Thoracic aorta endothelial cell (primary cell): ENCODE measurements at places on chromosomes 2 and 18. TPM values are rescaled to one million over a fixed set of nuclear protein-coding genes. Genes with fewer than 3 reads are reported as not detected.

Gene KIF5C
- under 0.01 and 0.14 TPM in 2 replicates for total RNA-seq

Gene CHRND
- not detected in 2 replicates for total RNA-seq

Gene RAX
- not detected in 2 replicates for total RNA-seq

Gene SERPINB13
- total RNA-seq: 0.13 TPM in 1 of 2 replicates, not detected in the other

Gene AGXT
- not detected in 2 replicates for total RNA-seq

Gene M1AP
- not detected in 2 replicates for total RNA-seq

Gene GAD1
- 0.14 and 0.66 TPM in 2 replicates for total RNA-seq

Gene TUBB8B
- not detected in 2 replicates for total RNA-seq

Gene COL6A3
- 0.72 and 1.7 TPM in 2 replicates for total RNA-seq

Gene GPAT2
- total RNA-seq: 6.5 and 7.4 TPM in 2 replicates

Gene MAPK4
- total RNA-seq: not detected in 2 replicates

Gene IL36B
- not detected in 2 replicates for total RNA-seq

Gene DPYSL5
- total RNA-seq: not detected in 2 replicates

Gene RASGRP3
- 35.7 and 42.4 TPM in 2 replicates for total RNA-seq

Gene SERPINB10
- 0.07 TPM in 1 of 2 replicates, not detected in the other for total RNA-seq

Gene KANSL1L
- 13.8 and 14.0 TPM in 2 replicates for total RNA-seq

Gene TMEFF2
- total RNA-seq: under 0.01 and 0.07 TPM in 2 replicates
